Activated CD8-positive, alpha-beta memory T cell treated with anti-CD3 and anti-CD28 coated beads for 48 hours (primary cell): ENCODE measurements at places on chromosomes 5 and 9.

GRCh38 chr9:27622693-27623340 lies 49.5 kb upstream of the C9orf72 start:
- no peak for DNase-seq

GRCh38 chr9:107131108-107131799 lies 151.8 kb upstream of the RAD23B start:
- DNase-seq: no peak

DNA sequence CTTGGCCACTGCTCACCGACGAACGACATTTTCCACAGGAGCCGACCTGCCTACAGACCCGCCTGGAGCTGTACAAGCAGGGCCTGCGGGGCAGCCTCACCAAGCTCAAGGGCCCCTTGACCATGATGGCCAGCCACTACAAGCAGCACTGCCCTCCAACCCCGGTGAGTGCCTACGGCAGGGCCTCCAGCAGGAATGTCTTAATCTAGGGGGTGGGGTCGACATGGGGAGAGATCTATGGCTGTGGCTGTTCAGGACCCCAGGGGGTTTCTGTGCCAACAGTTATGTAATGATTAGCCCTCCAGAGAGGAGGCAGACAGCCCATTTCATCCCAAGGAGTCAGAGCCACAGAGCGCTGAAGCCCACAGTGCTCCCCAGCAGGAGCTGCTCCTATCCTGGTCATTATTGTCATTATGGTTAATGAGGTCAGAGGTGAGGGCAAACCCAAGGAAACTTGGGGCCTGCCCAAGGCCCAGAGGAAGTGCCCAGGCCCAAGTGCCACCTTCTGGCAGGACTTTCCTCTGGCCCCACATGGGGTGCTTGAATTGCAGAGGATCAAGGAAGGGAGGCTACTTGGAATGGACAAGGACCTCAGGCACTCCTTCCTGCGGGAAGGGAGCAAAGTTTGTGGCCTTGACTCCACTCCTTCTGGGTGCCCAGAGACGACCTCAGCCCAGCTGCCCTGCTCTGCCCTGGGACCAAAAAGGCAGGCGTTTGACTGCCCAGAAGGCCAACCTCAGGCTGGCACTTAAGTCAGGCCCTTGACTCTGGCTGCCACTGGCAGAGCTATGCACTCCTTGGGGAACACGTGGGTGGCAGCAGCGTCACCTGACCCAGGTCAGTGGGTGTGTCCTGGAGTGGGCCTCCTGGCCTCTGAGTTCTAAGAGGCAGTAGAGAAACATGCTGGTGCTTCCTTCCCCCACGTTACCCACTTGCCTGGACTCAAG lies 1.5 kb downstream of the CSF2 start:
- DNase-seq: no peak

DNA sequence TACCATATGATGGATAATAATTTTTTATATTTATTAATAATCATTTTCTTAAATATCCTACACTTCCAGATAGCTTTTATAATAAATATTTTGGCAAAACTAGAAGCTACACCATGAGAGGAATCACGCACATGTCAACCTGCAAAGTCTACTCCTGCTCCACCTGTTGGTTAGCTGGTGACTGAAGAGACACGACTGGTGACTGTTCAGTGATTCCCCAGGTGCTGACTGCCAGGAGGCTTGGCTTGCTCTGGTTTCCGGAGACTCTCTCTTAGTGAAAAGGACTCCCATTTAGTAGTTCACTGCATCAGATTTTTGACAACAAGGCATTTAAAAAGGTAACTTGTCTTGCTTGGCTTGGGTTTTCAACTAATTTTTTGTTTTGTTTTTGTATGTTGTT lies 20.9 kb downstream of the GZMA start:
- no peak for DNase-seq

DNA sequence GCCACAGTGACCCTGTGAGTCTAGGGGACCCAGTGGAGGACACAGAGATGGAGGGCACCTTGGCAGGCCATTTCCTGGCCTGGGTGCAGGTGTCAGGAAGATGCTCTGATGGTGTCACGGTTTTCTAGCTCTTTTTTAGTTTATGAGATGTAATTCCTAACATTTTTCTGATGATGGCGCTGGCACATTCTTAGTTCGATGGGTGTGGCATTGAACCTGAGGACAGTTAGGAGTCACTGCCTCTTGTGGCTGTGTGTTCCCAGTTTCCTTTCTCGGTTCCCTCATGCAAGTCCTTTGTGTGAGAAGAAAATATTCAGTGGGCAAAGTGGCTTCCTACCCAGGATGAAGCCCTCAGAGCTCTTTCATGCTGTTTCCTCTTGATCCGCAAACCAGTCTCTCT lies 129.4 kb upstream of the ICE1 start:
- DNase-seq: no peak
